ENCODE measurements at places on chromosomes 4 and X.

DNA sequence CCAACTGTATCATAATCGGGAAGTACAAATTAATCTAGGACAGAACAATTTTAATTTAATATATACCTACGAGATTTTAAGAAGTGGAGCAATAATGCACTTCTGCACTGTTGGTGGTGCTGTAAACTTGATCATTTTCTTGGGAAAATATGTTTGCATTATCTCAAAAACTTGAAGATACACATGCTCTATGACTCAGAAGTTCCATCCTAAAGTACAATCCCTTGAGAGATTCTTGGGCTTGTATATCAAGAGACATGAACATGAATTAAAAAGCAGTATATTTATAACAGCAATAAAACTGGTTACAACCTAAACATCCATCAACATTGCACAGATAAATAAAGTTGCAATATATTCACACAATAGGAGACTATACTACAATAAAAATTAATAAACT is 168.8 kb downstream of the CLCN4 start:
- DNase-seq: no peak

GRCh38 chr4:176292920-176293319 is 23.9 kb upstream of the ASB5 start:
- no peak for DNase-seq

DNA sequence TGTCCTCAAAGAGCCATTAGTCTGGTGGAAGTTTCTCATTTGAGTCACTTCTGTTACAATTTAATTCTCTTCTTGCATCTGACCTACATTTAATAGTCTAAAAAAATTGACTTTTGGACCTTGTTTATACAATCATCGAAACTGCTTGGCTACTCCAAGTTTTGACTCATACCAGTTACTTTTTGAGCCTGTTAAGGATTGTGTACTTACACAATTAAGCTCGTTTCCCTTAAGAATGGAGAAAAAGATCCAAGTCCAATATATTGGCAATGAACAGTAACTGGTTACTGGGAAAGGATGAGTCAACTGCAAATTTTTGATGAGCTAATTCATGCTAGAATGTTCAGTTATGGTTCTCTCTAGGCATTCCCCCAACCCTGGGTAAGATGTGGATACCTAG is 58.2 kb downstream of the DCX start:
- DNase-seq: no peak

GRCh38 chr4:65014078-65014477 is 604.8 kb upstream of the TECRL start:
- DNase-seq: no peak

DNA sequence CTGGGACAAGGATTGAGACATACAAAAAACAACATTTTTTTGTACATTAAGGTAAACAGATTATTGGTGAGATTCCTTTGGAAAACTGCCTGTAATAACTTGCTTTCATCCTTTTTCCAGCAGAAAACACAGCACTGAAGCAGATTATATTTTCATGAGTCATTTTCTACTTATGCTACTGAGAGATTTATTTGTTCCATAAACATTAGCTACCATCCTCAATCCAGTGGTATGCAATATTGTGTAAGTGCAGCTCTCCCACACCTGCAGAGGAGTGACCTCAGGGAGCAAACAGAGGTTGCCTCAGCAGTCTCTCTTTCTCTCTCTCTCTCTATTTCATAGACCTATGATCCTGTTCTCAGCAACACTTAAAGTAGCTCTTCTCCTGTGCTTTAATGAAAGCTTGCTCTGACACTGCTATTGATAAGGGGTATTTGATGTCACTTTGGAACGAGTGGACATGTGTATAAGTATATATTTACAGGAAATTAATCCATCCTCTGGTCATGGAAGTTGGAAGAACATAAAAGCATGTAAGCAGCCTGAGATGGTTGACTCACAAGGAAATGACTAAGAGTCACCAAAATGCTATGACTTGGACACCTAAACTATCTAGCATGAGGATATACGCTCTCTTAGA is 163.7 kb upstream of the SPANXC start:
- DNase-seq: no peak

DNA sequence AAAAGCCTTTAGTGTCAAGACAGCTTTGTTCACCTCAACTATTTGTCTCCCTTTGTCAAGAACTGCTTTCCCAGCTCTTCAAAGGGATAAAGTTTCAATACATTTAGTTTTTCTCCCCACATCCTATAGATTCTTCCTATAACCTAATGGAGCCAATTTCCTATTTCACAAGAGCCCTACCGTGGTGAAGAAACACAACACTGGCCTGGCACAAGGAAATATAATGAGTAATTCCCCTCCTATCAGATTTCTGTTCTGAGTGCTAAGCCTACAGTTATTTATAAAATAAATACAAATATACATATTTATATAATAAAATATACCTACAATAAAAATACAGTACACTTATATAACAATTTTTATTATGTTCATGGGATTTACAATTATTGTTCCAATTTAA is 89.9 kb downstream of the SHISA3 start:
- DNase-seq: no peak

- no peak for DNase-seq
Observed at GRCh38 chrX:70234355-70234754, at the start of gene AWAT1. Gene AWAT1, plus strand, starts transcription at chrX:70234655. Its CDS starts 41 bp downstream, at chrX:70234696.

DNA sequence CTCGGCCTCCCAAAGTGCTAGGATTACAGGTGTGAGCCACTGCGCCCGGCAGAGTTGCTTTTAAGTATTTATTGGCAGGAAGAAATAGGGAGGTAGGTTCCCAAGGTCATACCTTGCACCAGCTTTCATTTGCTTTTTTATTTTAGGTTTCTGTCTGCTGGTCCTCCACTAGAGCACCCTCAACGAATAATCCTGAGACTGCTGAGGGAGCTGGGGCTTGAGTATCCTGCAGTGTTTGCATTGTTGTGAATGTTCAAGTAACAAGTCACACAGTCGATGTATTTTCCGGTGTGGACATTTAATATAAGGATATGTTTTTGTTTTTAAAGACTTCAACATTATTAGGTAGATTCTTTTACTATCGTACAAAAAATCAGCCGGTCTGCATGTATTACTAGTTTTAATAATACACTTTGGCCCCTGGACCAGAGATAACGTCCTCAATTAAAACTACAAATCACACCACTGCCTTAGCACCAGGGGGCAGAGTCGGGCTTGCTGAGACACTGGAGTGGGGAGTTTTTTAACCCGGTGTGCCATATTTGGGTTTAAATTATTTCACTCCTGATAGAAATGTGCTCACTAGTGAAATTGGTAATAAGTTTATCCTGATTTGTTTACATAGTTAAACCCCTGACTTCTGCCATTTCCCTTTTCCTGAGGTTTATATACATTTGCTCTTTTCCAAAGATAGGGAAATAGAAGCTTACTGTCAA is 11.6 kb downstream of the SMIM20 start:
- peak; percentile 67 for DNase-seq

DNA sequence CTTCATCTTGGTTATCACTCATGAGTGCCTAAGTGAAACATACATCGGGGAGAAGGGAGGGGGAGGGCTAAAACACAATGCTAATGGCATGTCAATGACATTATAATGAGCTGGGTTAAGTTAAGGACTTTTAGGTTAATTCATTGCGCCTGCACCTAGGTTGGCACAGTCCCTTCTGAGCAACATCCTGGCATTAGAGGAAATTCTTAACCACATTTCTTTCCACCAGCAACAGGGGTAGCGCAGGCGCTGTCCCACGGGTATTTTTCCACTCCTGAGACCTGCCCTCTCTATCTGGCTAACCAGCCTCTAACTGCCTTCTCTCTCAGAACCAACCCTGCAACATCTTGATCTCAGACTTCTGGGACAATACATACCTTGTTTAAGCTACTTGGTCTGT is 39.0 kb upstream of the PROM1 start:
- DNase-seq: peak; percentile 51

- no peak for DNase-seq
Observed at GRCh38 chrX:133440081-133440796, 24.9 kb upstream of the GPC4 start.

GRCh38 chr4:107913283-107913899 is 18.0 kb upstream of the CYP2U1 start:
- peak; percentile 87 for DNase-seq

DNA sequence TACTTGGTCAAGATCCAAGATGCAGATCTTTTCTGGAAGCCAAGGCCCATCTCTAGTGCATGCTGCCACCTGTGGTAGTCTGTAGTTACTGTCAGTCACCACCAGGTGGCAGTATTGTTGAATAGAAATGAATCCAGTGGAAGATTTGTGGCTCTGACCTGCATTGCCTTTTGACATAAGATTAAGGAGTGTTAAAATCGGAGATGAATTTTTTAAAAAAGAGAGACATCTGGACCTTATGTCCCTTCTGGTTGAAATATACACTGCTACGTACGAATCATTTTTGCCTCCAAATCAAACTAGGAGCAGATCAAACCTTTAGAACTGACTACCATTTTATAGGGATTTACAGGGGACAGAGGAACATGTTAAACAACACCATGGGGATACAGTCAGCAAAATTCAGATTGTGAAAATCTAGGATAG is 46.9 kb upstream of the RHOH start:
- peak; percentile 94 for DNase-seq

DNA sequence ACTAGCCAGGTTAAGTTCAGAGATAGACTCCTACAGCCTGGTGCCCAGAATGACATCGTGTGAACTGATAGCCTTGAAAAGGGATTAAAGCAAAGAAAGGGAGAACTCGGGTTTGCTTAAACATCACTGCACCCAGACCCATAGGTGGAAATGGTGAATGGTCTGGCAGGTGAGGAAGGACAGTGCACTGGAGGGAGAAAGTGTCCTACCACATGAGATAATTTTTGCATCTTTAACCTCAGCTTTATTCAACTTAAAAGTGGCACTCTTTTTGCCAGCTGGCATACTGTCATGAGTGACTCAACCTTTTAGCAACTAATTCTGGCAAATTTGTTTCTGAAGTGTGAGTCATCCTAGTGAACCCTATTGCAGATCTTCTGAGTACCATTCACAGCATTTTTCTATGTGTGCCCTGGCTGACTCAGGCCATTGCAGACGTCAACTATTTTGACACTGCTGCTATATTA is 53.0 kb upstream of the DAPP1 start:
- DNase-seq: peak; percentile 2

DNA sequence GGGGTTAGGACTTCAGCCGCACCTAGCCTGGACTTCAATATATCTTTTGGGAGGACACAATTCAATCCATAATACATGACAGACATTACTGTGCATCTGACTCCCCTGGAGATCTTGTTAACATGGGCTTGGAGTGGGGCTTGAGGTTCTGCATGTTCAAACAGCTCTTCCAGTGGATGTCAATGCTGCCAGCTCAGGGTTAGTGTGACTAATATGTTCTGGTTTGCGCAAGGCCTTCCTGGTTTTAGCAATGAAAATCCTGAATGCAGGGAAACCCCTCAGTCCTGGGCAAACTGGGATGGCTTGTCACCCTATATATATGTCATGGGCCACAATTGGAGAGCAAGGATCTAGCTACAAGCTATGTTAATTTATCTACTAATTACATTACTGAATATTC is 2.7 kb upstream of the TSPAN7 start:
- DNase-seq: no peak

GRCh38 chrX:40761762-40762161 is 26.4 kb upstream of the MED14 start:
- DNase-seq: no peak

GRCh38 chr4:160235285-160235684 is 1132.4 kb downstream of the RAPGEF2 start:
- no peak for DNase-seq

DNA sequence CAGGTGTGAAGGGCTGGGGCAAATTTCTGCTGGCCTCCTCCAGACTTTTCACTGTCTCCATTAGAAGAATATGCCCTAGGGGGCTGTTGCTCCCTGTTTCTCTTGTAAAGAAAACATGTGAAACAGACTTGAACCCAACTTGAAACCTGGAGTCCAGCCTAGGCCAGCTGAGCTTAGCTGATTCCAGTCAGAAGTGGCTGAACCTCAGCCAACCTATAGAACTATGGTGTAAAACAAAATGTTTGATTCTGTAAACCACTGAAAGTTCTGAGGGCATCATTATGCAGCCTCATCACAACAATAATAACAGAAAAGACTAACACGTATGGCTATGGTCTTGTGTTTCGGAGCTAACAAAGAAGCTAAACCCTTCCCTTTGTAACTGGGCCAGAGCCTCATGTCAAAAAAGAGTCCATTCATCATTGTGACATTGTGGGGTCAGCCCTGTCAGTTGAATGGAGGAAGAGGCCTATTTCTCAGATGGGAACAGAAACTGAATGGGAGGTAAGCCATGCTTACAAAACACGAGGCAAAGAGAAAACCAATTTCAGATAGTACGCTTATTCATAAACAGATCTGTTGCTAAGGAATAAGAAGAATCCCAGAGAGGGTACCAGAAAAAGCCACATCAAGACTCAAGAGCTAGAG is 34.1 kb downstream of the SETD7 start:
- no peak for DNase-seq

DNA sequence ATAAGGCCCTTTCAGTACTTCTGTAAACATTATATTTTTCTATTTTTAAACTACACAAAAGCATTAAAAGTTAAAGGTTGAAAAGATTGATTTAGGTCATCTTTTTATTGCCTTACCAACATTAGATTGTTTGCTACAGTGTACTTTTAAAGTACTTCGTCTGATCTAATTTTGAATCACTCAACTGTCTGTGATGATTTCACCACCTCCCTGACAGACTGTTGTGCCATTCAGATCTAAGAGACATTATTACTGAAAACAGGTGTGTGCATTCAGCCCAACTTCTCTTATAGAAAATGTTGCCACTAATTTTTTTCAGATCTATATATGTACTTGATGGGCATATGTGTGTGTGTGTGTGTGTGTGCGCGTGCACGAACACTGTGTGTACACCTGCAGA is 39.3 kb downstream of the GASK1B start:
- DNase-seq: no peak

- peak; percentile 87 for DNase-seq
Observed at GRCh38 chr4:52983563-52984303, 121.6 kb downstream of the RASL11B start.

- DNase-seq: peak; percentile 26
Observed at GRCh38 chr4:175560604-175561003, 251.5 kb downstream of the GPM6A start.

GRCh38 chr4:11525085-11525484 is 96.4 kb upstream of the HS3ST1 start:
- no peak for DNase-seq

DNA sequence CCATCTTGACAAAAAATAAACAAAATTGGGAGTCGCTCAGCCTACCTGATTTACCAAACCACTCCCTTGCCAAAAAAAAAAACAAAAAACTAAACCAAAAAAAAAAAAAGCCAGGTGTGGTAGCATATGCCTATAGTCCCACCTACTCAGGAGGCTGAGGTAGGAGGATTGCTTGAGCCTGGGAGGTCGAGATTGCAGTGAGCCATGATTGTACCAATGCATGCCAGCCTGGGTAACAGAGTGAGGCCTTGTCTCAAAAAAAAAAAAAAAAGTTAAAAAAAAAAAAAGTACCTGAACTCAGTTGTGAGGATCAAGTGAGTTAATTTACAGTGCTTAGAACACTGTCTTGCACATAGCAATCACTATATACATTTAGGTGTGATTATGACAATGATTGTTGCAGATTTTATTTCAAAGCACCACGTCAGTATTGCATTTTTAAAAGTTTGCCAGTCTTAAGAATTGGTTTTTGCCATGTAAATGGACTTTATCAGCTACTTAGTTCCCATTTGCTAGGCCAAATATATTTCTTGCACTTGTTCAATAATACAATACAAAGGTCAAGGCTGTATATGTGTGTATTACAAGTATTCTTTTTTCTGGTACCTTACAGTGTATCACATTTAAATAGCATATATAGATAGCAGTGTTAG is 4.6 kb downstream of the NUDT9 start:
- no peak for DNase-seq
